ENCODE measurements at places on chromosomes 1 and 21. TPM values are rescaled to one million over a fixed set of nuclear protein-coding genes. Genes with fewer than 3 reads are reported as not detected.

- peaks cover 47% of the 10 kb centered on the region for H3K4me1 ChIP-seq
- no peak overlapping the region for H3K4me3 ChIP-seq
- H3K36me3 ChIP-seq, result peaks cover 90% of the 10 kb centered on the region
Observed at GRCh38 chr1:12386130-12386529, 156.3 kb downstream of the VPS13D start.

DNA sequence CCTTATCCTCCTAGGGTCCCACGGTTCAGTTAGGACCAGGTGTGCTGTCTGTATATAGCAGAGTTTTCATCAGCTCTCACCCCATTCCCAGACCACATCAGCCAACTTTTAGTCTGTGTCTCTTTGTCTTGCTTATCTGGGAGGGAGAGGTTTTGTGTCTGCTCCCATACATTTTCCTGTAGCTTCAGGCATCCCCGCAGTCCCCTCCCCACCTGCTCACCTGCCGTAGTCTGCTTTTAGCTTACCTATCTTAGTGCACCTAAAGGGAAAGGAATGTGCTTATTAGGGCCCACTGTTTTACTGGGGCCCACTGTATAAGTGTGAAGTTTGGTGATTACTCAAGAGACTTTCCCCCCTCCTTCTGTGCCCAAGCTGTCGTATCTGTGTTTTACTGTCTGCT, 225.1 kb downstream of the PLA2G4A start:
- H3K36me3 ChIP-seq, result no peaks in the 10 kb centered on the region
- no peak overlapping the region for H3K27ac ChIP-seq
- no peaks in the 10 kb centered on the region for H3K4me1 ChIP-seq

DNA sequence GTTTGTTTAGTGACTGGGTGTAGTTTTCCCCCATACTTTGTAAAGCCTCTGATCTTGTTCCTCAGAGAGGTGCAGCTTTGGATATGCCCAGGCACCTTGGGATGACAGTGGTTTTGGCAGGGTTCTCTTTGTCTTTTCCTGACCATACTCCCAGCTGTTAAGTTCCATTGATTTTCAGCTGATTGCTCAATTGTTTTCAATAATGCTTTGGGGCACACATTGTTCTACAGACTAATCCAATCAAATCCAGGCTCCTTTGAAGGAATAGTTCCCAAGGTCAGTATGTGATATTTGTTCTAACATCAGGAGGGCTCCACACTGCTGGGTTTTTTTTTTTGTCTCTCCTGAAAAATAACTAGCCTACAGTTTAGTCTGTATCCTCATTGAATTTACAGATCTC, 24.8 kb downstream of the PPP2R5A start:
- peaks cover 54% of the 10 kb centered on the region for H3K36me3 ChIP-seq
- H3K27me3 ChIP-seq, result no peaks in the 10 kb centered on the region
- H3K4me1 ChIP-seq, result peaks cover 10% of the 10 kb centered on the region
- DNase-seq, result no peak
- H3K27ac ChIP-seq, result no peak overlapping the region

GRCh38 chr1:30929135-30929889, 20.8 kb upstream of the SDC3 start:
- DNase-seq, result peak; percentile 66
- no peak overlapping the region for H3K4me3 ChIP-seq
- H3K4me1 ChIP-seq, result peaks cover 2% of the 10 kb centered on the region
- no peaks in the 10 kb centered on the region for H3K27me3 ChIP-seq
- peaks cover 4% of the 10 kb centered on the region for H3K36me3 ChIP-seq
- no peak overlapping the region for H3K27ac ChIP-seq

The SLAMF9 gene
- not detected for total RNA-seq

DNA sequence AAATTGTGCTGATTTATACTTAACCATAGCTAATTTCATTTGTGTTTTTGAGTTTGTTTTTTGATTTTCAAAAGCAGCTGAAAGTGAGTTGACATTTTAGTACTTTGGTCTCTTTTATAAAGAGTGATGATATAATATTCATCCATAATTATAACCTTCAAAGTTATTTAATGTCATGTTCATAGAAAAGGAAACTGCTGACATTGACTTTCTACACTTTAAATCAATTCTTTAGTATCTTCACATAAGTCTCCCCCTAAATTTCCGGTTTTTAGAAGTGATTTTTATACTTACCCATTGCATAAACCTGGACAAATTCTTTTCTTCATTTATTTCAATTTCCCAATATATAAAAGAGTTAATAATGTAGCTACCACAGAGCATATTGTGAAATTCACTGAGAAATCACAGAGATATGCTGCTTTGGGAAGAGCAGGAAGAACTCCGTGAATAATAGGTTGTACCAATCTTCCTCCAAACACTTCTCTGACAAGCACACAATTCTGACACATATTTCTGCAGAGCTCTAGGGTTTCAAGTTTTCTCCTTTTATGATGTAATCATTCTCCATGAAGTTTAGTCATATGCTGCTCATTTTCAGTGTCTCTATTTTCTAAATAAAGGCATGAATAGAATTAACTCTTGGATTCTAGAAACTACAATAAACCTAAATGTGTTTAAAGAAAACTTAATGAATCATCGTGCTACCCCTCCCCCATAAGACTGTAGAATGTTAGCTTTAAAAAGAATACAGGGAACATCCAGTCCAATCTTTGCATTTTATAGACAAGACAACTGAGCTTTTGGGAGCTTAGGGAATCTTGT, 25.6 kb upstream of the CDC42BPA start:
- H3K4me3 ChIP-seq, result no peak overlapping the region
- H3K27me3 ChIP-seq, result peaks cover 5% of the 10 kb centered on the region
- H3K4me1 ChIP-seq, result no peaks in the 10 kb centered on the region
- DNase-seq, result no peak
- no peaks in the 10 kb centered on the region for H3K36me3 ChIP-seq
- H3K27ac ChIP-seq, result no peak overlapping the region

DNA sequence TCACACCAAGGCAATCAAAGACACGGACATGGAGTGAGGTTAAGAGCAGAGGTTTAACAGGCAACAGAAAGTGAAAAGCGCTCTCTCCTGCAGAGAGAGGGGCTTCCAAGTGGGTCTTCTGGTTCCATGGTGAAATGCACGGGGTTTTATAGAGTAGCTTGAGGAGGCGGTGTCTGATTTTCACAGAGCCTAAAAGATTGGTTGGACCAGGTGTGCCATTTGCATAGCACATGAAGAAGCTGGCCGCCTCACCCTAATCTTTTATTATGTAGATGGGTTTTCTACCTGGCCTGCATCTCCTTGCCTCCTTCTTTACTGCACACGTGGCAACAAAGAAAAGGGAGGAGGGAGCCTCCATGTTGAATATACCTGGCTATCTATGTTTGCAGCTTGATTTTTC, 197.3 kb downstream of the RYR2 start:
- no peaks in the 10 kb centered on the region for H3K36me3 ChIP-seq
- H3K27ac ChIP-seq, result no peak overlapping the region
- no peak overlapping the region for H3K4me3 ChIP-seq
- H3K4me1 ChIP-seq, result no peaks in the 10 kb centered on the region

The MAP10 gene
- total RNA-seq, result 3.1 TPM

GRCh38 chr1:87115317-87115890, 201.0 kb downstream of the HS2ST1 start:
- no peak overlapping the region for H3K27ac ChIP-seq
- DNase-seq, result no peak
- H3K4me1 ChIP-seq, result no peaks in the 10 kb centered on the region
- H3K4me3 ChIP-seq, result no peak overlapping the region

The ACTN2 gene
- not detected for total RNA-seq

- H3K27me3 ChIP-seq, result no peaks in the 10 kb centered on the region
- H3K27ac ChIP-seq, result no peak overlapping the region
- no peak for DNase-seq
- no peaks in the 10 kb centered on the region for H3K4me1 ChIP-seq
- H3K4me3 ChIP-seq, result no peak overlapping the region
Observed at GRCh38 chr1:49163031-49163430, 386.3 kb upstream of the BEND5 start.

- H3K36me3 ChIP-seq, result peaks cover 40% of the 10 kb centered on the region
- H3K27ac ChIP-seq, result no peak overlapping the region
- H3K4me3 ChIP-seq, result no peak overlapping the region
- H3K27me3 ChIP-seq, result no peaks in the 10 kb centered on the region
Observed at GRCh38 chr1:147264158-147264768, 21.8 kb downstream of the CHD1L start.

GRCh38 chr1:18549106-18549505, 68.4 kb downstream of the KLHDC7A start:
- H3K27me3 ChIP-seq, result peaks cover 13% of the 10 kb centered on the region
- no peaks in the 10 kb centered on the region for H3K4me1 ChIP-seq
- DNase-seq, result no peak
- H3K36me3 ChIP-seq, result no peaks in the 10 kb centered on the region

DNA sequence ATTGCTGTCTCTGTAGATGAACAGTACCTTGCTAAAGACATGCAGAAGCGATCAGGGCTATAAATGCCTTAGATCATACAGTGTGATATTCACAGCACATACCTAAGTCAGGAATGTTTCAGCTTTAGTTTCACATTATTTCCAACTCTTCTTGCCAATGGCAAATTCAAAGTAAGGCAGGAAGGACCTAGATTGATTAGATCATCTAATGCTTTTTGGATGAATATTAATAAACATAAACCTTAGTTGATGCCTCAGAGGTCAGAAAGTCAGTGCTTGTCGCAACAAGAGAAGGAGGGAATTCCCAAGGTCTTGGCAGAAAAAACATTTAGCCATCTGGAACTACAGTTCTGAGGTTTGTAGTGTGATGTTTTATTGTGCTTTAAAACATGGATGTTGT, 122.3 kb downstream of the TNFSF18 start:
- peaks cover 4% of the 10 kb centered on the region for H3K4me1 ChIP-seq
- no peak for DNase-seq
- peaks cover 10% of the 10 kb centered on the region for H3K27me3 ChIP-seq
- H3K27ac ChIP-seq, result no peak overlapping the region
- no peak overlapping the region for H3K4me3 ChIP-seq

The CHODL gene
- total RNA-seq, result 0.22 TPM

The TNFRSF4 gene
- 52.8 TPM for total RNA-seq

The OR14K1 gene
- not detected for total RNA-seq

DNA sequence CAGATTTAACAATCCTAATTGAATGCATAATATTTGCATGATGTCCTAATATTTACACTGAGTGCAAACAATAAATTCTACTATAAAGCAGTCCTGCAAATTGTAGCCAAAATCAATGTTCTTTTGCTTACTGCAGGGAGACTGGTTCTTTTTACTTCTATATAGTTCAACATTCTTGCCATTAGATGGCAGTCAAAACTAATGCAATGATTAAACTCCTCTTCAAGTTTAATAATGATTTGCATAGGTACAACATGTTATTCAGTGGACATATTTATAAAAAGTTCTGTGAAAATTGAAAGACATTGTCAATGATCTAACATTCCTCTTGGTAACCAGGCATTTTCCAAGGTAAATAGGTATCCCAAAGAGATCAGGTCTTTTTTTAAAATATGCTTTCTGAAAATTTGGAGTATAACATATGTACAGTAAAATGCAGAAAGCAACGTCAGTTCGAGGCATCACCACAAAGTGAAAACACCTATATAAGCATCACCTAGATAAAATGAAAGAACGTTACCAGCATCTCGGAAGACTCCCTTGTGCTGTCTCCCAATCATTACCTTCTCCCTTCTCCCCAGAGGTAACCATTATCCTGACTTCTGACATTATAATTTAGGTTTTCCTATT, 9.8 kb upstream of the FNBP1L start:
- H3K36me3 ChIP-seq, result no peaks in the 10 kb centered on the region
- no peaks in the 10 kb centered on the region for H3K4me1 ChIP-seq
- no peak for DNase-seq
- no peak overlapping the region for H3K27ac ChIP-seq

The SELENON gene
- 13.7 TPM for total RNA-seq

DNA sequence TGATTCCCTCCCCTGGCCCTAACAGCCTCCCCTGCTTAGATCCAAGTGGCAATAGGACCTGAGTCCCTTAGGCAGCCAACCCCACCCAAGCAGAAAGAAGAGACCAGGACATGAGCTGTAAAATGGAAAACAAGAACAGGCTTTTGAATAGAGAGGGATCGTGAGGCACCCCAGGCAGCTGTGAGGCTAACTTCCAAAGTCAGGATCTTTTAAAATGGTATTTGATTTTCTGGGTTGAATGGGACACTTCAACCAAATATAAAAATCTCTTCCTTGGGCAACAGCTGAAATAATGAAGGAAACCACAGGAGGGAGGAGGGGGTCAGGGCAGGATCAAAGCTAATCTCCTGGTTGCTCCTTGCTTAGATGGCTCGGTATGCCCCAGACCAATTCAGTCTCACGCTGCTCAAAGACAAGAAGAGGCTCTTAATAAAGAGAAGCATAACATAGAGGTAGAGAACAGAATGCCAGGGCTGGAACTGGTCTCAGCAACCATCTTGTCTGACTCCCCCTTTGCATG, 28.6 kb upstream of the AVPR1B start:
- DNase-seq, result no peak
- H3K4me1 ChIP-seq, result peaks cover 4% of the 10 kb centered on the region
- H3K36me3 ChIP-seq, result no peaks in the 10 kb centered on the region
- H3K4me3 ChIP-seq, result no peak overlapping the region

DNA sequence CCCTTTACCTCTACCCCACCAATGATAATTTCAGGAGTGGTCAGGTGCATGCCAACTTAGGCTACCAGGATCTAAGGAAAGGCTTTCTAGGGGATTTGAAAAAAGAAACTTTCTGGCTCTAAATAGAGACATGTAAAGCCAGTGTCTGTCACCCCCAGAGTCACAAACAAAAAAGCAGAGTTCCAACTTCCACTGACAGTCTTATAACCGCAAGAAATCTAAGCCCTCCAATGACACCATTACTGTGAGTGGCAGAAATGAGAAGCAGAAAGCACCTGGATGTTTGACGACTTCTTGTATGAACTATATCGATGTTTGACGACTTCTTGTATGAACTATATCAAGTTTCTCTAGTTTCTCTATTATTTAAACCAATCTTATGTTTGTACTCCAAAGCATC, 6.0 kb downstream of the DENND1B start:
- peaks cover 66% of the 10 kb centered on the region for H3K4me1 ChIP-seq
- H3K4me3 ChIP-seq, result no peak overlapping the region
- H3K36me3 ChIP-seq, result peaks cover 55% of the 10 kb centered on the region
- no peak overlapping the region for H3K27ac ChIP-seq

All from activated CD4-positive, alpha-beta T cell treated with anti-CD3 and anti-CD28 coated beads, Interleukin-2, amount 10 ng/mL, durations not matched to agents 7 days and 5 days (primary cell).